ENCODE measurements at places on chromosomes 5 and 9.

DNA sequence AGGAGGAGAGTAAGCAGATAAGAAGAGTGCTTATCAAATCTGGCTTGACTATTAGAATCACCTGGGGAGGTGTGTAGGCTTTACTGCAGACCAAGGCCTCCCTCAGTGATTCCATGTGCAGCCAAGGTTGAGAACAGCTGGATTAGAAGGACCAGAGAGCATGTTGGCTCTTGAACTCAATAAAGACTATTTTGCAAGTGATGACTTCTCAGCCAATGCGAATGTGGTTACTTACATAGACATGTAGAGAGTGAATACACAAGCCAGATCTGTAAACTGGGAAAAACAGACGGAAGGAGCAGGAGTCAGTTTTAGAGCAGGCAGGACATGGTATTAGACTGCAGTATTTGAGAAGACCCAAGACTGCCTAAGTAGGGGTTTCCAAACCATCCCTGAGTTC is 48.5 kb downstream of the MAMDC2 start:
- no peak for DNase-seq

GRCh38 chr9:69671879-69672595 is at the start of gene APBA1:
APBA1 (minus strand) TSS chr9:69672371.
- peak; percentile 91 for DNase-seq

GRCh38 chr9:6045364-6045763 is 29.9 kb upstream of the RANBP6 start:
- no peak for DNase-seq

- no peak for DNase-seq
Observed at GRCh38 chr5:92748072-92748676, 832.8 kb downstream of the NR2F1-AS1 start.

- no peak for DNase-seq
Observed at GRCh38 chr5:9863486-9863885, 233.3 kb upstream of the TAS2R1 start.

Measured in putamen (tissue), 1 donor.